C1 segment of cervical spinal cord (tissue), 14 donors: ENCODE measurements at places on chromosomes 6 and 20.

DNA sequence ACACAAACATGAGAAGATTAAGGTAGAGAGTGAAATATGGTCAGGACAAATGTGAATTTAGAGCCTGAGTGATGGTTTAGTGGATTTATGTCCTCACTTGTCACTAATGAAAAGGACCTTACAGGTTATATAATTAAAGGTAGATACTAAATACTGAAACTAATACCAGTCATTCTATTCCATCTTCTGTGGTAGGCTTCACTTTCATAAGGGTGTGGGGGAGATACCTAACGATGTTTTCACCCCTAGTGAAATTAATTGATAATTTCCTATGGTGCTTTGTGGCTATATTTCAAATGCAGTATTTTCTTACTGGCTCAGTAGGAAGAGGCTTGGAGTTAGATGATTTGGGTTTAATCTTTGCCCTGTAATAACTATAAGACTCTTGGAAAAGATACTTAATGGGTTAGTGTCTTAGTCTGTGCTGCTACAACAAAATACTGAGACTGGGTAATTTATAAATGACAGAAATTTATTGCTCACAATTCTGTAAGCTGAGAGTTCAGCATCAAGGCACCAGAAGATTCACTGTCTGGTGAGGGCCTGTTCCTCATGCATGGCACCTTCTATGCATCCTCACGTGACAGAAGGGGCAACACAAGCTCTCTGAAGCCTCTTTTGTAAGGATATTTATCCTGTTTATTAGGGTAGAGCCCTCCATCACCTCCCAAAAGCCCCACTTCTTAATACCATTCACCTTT is 21.3 kb downstream of the RNF217 start:
- DNase-seq, result no peak

GRCh38 chr6:170177772-170178560 is 112.9 kb downstream of the DLL1 start:
- no peak for DNase-seq

DNA sequence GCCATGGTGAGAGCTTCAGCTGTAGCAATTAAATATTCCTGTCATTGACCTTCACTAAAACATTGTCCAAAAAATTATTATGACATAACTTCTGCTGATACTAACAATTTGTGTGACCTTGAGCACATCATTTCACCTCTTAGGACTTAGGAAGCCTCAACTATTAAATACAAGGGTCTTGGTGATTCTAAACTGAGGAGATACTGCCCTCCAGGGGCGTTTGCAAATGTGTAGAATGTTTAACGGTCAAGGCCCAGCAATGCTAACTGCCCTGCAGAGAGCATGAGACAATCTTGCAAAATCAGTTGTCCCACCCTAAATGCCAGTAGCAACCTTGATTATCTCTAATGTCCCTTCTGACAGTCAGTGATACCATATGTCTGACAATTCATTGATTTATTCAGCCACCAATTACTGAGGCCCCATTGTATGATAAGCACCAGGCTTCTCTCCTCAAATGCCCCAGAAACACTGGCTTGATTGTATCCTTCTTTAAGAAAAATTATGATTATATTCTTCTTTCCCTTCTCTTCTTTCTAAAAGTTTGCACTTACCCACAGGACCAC is 284.1 kb upstream of the PLN start:
- DNase-seq, result no peak

DNA sequence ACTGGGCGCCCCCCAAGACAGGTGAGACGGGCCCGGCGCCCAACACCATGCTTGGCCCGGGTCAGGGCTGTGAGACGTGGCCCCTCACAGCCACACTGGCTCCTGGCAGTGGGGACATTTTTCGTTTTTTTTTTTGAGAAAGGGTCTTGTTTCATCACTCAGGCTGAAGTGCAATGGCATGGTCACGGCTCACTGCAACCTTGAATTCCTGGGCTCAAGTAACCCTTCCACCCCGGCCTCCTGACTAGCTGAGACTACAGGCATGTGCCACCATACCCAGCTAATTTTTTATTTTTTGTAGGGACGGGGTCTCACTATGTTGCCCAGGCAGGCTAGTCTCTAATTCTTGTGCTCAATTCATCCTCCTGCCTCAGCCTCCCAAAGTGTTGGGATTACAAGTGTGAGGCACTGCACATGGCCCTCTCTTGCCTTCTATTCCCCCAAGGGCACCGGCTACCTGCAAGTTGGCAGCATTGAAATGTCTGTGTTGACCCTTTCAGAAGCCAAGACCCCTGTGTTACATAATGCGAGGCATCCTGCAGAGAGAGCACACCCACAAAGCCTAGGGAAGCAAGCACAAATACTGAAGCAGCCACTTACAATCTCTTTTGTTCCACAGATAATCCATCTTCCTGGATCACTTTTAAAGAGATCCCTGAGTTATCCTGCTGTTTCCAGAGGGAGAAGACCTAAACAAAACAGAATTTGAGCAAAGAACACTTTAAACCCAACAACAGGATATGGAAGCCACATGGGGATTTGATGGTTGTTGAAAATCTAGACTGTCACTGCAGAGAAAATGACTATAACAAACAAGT is 57.5 kb upstream of the SLC4A11 start:
- DNase-seq, result no peak

DNA sequence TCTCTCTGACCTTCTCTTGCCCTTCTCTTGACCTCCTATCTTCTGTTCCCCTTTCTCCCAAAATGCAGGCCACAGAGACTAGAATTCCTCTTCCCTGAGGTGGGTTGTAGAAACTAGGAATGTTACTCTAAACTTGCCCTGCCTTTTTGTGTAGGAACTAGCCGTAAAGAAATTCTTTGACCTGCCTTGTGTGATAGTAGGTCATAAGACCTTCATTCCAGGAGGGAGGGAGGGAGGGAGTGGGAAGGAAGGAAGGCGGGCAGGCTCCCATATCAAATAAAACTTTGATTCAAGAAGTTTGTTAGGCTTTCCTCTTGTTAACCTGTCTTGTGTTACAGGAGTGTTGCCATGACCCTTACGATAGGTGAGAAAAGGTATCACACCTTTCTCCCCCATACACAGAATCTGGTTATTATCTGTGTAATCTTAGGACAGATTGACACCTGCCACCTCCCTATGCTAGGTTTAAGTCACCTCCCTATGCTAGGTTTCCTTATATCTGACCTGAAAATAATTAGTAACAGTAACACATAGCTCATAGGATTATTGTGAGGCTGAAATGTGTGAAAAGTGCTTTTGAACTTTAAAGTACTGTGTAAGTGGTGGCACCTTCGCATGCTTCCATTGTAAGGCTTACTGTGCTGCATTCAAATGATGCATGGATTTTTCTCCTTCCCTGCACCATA is 32.6 kb upstream of the FUCA2 start:
- DNase-seq, result no peak

- no peak for DNase-seq
Measured at GRCh38 chr20:58228484-58229197, at the start of gene ANKRD60. TSS of gene ANKRD60 (minus strand) at chr20:58228653. CDS start at chr20:58228653, 0 bp downstream.

DNA sequence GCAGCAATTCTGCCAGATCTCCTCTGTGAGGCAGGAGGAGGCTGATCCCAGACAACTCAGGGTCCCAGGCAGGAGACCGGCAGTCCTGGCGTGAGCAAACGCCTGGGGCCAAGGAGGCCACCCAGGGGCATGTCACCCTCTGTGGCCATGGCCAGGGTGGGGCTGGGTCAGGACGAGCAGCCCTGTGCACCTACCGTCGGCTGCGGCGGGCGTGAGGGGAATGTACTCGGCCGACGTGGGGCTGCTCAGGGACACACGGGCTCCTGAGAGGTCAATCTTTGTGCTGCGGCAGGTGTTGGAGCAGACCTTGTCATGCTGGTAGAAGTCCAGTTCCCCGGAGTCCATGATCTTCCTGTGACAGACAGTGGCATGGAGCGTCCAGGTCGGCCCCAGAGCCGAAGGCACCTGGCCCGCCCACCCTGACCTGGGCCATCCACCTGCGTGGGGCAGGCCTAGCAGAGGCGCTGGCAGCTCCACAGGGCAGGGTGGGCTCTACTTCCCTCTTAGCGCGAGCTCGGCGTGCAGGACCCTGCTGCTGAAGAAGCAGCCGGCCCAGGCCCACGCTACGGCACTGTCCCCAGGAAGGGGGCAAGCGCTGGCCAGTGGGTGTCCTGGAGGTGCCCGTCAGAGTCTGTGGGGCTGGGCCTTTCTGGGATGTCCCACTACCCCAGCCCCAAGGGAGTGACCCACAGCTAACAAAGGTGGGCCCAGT is 21.5 kb upstream of the HELZ2 start:
- DNase-seq, result no peak

DNA sequence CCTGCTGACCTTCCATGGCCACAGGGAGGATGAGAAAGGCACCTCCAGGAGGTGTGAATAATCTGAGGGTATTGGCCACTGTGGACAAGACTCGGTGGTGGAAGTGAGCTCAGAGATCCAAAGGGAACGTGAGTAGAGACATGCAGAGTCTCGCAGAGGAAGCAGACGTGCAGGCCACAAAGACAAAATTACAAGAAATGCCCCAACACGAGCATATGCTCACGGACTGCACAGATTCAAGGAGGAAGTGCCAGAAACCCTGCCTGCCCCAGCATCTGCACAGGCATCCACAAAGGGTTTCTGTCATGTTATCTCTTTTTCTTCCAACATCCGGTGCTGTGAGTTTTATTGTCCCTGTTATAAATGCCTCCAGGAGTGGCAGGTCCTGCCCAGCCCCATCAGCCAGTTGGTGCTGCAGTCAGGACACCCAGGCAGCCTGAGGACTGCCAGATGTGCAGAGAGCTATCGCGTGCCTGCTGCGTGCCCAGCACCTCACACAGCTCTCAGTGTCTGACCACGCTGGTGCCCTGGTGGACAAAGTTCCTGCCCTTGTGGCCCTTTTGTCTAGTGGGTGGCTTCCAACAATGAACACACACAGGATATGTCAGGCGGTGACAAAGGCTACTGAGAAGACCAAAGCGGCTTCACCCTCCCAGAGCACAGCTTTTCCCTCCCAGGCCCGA is 34.0 kb upstream of the FANCE start:
- no peak for DNase-seq

DNA sequence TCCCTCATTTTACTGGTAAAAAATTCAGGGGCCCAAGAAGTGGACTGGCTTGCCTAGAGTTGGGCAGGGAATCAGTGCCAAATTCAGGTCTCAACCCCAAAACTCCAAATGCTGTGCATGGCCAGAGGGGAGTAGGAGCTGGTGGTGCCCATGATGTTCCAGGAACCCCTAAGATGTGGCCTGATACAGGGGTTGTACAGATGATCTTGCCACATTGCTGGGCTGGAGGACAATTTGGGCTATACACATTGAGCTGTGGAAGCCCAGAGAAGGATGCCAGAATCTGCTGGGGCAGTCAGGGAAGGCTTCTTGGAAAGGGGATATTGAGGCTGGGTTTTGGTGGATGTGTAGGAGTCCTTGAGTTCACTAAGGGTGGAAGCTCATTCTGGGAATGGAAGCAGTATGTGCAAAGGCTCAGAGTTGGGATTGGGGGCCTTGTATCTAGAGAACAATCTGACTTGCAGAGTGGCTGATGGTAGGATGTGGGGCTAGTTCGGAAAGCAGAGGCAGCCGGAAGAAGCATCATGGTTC is 38.0 kb upstream of the APCDD1L start:
- no peak for DNase-seq

GRCh38 chr20:24665196-24665595 is 195.8 kb downstream of the SYNDIG1 start:
- no peak for DNase-seq

DNA sequence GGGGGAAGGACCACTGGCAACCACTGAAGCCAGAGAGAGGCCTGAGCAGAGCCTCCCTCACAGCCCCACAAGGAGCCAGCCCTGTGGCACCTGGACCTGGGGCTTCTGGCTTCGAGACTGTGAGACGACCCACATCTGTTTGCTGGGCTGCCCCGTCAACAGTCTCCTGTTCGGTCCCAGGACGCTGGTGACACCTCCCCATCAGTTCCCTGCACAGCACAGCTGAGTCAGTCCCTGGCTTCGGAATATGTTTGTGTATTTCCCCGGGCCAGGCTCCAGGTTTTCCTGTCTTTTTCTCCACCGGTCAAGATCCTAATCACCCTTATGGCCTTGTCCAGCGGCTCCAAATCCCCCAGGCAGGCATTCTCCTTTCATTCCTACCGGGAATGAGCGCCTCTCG is 46.4 kb upstream of the SMOC2 start:
- no peak for DNase-seq

GRCh38 chr20:3751675-3752385 is 15.7 kb downstream of the ADISSP start:
- DNase-seq, result no peak

DNA sequence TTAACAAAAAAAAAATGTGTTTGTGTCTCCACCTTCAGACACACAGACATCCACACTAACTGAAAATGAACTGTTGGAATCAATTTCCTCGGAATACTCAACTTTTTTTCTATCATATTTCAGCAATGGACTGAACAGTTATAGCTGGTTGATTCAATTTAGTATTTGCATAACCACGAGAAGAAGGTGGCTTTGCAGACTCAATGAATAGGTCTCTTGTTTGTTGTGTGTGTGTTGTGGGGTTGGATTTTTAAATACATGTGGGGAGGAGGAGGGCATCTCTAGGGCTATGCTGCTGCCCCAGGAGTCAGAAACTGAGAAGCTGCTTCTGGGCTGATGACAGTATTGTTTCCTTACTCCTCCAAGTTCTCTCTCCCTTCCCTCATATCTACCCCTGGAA is 28.7 kb downstream of the TFAP2A start:
- DNase-seq, result no peak

DNA sequence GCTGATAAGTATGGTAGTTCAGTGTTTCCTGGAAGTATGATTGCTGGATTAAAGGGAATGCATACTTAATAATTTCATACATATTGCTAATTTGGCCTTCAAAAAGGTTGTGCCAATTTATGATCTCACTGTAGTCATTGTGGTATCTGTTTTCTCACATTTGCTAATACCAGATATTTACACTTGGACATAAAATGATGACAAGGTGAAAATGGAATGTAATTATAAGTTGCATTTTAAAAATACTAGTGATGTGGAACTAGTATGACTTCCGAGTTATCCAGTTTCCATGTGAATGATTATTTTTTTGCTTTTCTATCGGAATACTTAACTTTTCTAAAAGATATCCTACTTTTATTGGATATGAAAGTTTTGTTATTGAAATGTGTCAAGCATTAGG is 15.4 kb downstream of the RWDD1 start:
- DNase-seq, result no peak

DNA sequence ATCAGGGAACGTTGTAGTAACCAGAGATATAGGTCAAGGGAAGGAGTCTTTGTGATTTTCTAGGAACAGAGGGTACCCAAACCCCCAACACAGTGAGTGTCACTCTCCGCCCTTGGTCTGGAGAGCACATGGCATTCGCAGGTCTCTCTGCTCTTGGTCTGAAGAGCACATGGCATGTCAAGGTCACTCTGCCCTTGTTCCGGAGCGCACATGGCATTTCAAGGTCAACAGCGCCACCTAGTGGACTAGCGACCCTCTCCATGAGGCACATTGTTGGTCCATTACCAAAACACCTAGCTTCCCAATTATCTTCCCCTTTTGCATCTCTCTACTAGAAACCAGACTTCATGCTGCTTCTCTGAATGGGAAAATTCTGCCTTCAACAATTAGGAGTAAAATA is 260.0 kb downstream of the C6orf118 start:
- no peak for DNase-seq
